ENCODE measurements at places on chromosomes 11 and 22.
A peak's percentile ranks its signal among the peaks of the same experiment; 100 is the strongest.

DNA sequence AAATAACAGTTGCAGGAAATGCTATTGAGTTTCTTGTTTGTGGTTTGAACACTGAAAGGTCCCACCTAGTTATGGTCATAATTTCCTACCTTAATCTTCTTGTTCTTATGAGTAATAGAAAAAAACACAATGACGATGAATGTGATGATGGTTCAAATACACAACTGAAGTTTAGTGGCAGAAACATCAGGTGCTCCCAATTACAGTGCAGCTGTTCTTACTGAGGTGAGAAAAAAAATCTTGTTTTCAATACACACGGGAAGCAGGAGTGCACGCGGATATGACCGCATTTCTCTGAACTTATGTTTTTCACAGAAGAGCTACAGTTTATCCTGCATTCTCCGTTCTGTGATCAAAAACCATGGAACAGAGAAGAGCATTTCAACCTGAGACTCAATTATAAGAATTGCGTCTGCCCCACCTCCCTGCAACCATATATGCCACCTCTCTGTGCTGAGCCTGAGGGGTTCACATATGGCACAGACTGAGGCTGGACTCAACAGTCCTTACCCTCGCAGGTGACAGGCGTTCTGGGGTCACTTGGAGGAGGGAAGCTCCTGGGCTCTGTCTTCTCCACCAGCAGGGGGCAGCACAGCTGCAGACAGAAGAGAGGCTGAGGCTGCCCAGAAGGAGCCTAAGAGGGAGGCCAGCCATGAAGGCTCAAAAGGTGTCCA is 99.7 kb upstream of the IGLL5 start:
- H3K4me3 ChIP-seq, result no peak overlapping the region
- DNase-seq, result peak; percentile 80
- peak overlapping the region; percentile 86 for H3K27ac ChIP-seq
- H3K27me3 ChIP-seq, result no peaks in the 10 kb centered on the region

DNA sequence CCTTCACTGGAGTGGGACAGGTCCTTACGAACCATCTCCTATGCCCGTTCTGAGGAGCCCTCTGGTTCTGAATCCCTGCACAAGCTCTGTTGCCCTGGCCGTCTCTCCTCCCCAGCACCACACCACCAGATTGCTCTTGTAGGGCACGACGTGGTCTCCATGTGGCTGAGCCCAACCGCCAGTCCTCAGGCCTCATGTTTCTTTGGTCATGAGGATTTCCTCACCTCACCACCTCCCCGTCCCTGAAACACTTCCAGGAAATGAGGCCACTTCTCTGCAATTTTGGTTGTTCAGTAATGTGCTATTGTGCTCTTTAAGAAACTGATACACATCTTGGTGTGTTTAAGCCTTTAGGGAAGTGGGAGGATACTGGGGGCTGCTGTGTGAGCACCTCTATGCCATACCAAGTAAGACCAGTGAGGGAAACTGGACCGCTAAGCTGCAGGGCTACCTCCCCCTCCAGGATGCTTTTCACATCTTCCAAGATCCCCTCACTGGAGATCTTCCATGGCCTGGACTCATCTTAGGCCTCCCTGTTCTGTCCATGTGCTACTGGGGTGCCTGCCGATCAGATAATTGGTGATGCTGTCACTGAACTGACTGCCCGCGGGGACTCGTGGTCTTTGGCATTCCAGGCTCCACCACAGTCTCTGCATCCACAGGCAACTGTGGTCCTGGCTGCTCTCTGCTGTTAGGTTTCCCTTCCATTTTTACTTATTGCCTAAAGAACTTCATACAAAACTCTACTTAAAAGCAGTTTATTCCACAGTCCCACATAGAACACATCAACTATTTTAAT is 21.9 kb downstream of the DRICH1 start:
- no peaks in the 10 kb centered on the region for H3K36me3 ChIP-seq
- no peaks in the 10 kb centered on the region for H3K4me1 ChIP-seq
- H3K27ac ChIP-seq, result no peak overlapping the region
- no peak overlapping the region for H3K4me3 ChIP-seq
- no peak for DNase-seq
- H3K27me3 ChIP-seq, result no peaks in the 10 kb centered on the region

GRCh38 chr11:61473370-61474012 is 35.1 kb upstream of the LRRC10B start:
- H3K4me1 ChIP-seq, result peaks cover 5% of the 10 kb centered on the region
- no peaks in the 10 kb centered on the region for H3K27me3 ChIP-seq
- H3K27ac ChIP-seq, result no peak overlapping the region
- DNase-seq, result no peak
- H3K4me3 ChIP-seq, result no peak overlapping the region

DNA sequence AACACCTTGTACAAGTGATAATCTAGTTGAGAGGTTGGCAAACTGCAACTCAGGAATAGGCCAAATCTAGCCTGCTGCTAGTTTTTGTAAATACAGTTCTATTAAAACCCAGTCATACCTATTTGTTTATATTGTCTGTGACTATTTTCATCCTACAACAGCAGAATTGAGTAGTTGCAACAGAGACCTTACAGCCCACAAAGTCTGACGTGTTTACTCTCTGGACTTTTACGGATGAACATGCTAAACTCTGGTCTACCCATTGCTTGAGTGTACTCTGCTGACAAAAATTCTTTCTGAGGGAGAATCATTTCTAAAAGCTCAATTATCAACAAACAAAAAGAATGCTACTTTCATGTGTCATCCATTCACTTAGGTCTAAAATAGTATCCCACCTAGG is 287.0 kb downstream of the DYNC2H1 start:
- H3K36me3 ChIP-seq, result no peaks in the 10 kb centered on the region
- no peaks in the 10 kb centered on the region for H3K4me1 ChIP-seq
- H3K27me3 ChIP-seq, result no peaks in the 10 kb centered on the region
- no peak overlapping the region for H3K4me3 ChIP-seq
- no peak for DNase-seq
- H3K27ac ChIP-seq, result no peak overlapping the region

DNA sequence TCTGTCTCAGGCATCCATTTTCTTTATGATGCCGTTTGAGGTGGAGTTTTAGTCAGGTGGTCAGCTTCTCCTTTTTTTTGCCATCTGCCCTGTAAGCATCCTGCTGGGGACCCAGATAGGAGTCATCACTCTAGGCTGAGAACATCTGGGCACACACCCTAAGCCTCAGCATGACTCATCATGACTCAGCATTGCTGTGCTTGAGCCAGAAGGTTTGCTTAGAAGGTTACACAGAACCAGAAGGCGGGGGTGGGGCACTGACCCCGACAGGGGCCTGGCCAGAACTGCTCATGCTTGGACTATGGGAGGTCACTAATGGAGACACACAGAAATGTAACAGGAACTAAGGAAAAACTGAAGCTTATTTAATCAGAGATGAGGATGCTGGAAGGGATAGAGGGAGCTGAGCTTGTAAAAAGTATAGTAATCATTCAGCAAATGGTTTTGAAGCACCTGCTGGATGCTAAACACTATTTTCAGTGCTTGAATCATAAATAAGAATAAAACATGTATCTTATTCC is 10.9 kb upstream of the HBE1 start:
- H3K27ac ChIP-seq, result no peak overlapping the region
- no peak overlapping the region for H3K4me3 ChIP-seq
- no peaks in the 10 kb centered on the region for H3K36me3 ChIP-seq
- H3K4me1 ChIP-seq, result no peaks in the 10 kb centered on the region
- peak; percentile 8 for DNase-seq
- no peaks in the 10 kb centered on the region for H3K27me3 ChIP-seq

- H3K4me1 ChIP-seq, result no peaks in the 10 kb centered on the region
- no peaks in the 10 kb centered on the region for H3K36me3 ChIP-seq
- H3K27me3 ChIP-seq, result no peaks in the 10 kb centered on the region
Measured at GRCh38 chr11:113722934-113723333, 16.8 kb upstream of the TMPRSS5 start.

GRCh38 chr11:2313051-2313951 is 11.5 kb downstream of the TSPAN32 start:
- no peaks in the 10 kb centered on the region for H3K36me3 ChIP-seq
- no peak for DNase-seq
- no peaks in the 10 kb centered on the region for H3K27me3 ChIP-seq
- H3K4me3 ChIP-seq, result no peak overlapping the region

GRCh38 chr22:20741008-20741633 is 32.8 kb upstream of the SERPIND1 start:
- H3K4me3 ChIP-seq, result no peak overlapping the region
- no peak overlapping the region for H3K27ac ChIP-seq
- no peak for DNase-seq
- H3K36me3 ChIP-seq, result peaks cover 67% of the 10 kb centered on the region

- no peaks in the 10 kb centered on the region for H3K36me3 ChIP-seq
- no peak overlapping the region for H3K27ac ChIP-seq
- H3K4me3 ChIP-seq, result no peak overlapping the region
- H3K27me3 ChIP-seq, result no peaks in the 10 kb centered on the region
- DNase-seq, result no peak
Measured at GRCh38 chr11:70541176-70541575, 142.8 kb downstream of the CTTN start.

DNA sequence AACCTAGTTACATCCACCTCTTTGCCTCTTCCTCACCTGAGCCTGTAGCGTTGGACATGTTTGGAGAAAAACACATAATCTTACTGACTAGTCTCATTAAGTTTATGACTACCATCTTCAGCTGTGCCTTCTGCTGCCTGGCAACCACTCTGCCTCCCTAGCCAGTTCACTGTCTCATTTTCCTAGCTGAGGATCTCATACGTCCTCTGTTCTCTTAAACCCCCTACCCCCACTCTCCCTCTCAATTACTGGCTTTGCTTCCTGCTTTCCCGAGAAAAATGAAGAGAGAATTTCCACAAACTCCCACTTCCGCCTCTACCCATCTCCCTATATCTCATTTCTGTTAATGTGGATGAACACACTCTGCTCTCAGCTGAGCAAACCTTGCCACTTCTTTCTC is 239.3 kb upstream of the POU2AF2 start:
- H3K4me1 ChIP-seq, result no peaks in the 10 kb centered on the region
- no peak overlapping the region for H3K27ac ChIP-seq
- H3K4me3 ChIP-seq, result no peak overlapping the region
- no peaks in the 10 kb centered on the region for H3K36me3 ChIP-seq

- H3K27ac ChIP-seq, result no peak overlapping the region
- no peaks in the 10 kb centered on the region for H3K27me3 ChIP-seq
- H3K4me3 ChIP-seq, result no peak overlapping the region
- H3K36me3 ChIP-seq, result no peaks in the 10 kb centered on the region
- peaks cover 34% of the 10 kb centered on the region for H3K4me1 ChIP-seq
Measured at GRCh38 chr11:74746868-74747267, 1.8 kb upstream of the RNF169 start.

GRCh38 chr22:44586351-44586990 is 88.4 kb upstream of the RTL6 start:
- H3K4me1 ChIP-seq, result no peaks in the 10 kb centered on the region
- H3K36me3 ChIP-seq, result no peaks in the 10 kb centered on the region
- no peak overlapping the region for H3K27ac ChIP-seq
- H3K27me3 ChIP-seq, result peaks cover 17% of the 10 kb centered on the region

DNA sequence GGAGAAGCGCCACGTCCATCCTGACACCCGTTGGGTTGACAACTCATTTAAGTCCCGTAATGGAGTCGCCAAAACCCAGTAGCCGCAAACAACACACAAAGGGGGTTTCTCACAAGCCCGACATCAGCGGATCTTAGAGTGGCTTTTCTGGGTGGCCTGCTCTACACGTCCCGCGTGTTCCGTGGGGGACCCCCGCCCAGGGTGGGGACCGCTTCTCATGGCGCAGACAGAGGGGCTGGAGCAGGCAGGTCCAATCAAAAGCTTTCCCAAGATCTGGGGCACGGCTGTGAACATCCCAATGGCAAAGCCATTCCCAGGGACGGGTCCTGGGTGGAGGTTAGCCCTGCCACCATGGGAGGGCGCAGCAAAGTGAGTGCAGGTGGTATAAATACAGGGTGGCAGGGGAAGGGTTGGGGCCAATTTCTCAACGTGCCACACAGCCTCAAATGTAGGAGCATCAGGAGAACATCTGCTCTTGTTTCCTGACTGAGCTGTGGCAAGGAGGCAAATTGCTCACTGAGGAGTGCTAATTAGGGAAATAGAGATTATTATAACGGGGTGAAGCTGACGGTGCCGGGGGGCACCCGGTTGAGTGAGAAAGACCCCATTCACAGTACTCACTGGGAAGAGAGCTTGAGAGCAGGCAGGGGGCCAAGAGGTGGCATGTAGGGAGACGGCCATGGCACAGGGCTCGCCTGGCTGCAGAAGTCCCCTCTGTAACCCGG is 1447.2 kb downstream of the TBC1D22A start:
- no peaks in the 10 kb centered on the region for H3K36me3 ChIP-seq
- H3K27me3 ChIP-seq, result no peaks in the 10 kb centered on the region
- DNase-seq, result no peak
- no peaks in the 10 kb centered on the region for H3K4me1 ChIP-seq
- H3K4me3 ChIP-seq, result no peak overlapping the region
- H3K27ac ChIP-seq, result no peak overlapping the region

GRCh38 chr22:38940811-38941384 is 16.5 kb upstream of the APOBEC3A start:
- H3K4me3 ChIP-seq, result no peak overlapping the region
- H3K27me3 ChIP-seq, result peaks cover 6% of the 10 kb centered on the region
- H3K4me1 ChIP-seq, result no peaks in the 10 kb centered on the region
- no peak for DNase-seq

- DNase-seq, result no peak
- H3K36me3 ChIP-seq, result no peaks in the 10 kb centered on the region
- H3K27me3 ChIP-seq, result no peaks in the 10 kb centered on the region
- no peak overlapping the region for H3K4me3 ChIP-seq
- H3K4me1 ChIP-seq, result no peaks in the 10 kb centered on the region
Measured at GRCh38 chr11:1237128-1237580, 14.3 kb downstream of the MUC5B start.

DNA sequence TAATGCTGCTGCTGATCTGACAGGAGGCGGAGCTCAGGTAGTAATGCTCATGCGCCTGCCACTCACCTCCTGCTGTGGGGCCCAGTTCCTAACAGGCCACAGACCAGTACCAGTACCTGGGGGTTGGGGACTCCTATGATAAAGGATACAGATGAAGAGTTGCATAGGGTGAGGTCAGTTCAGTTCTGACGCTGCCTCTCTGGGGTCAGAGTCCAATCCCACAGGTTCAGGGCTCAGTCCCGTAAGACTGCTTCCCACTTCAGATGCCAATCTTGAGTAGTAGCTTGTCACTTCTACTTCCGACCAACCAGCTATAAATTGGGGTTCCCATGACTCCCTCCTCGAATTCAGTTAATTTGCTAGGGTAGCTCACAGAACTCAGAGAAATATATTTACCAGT is 8.6 kb downstream of the ASRGL1 start:
- DNase-seq, result no peak
- no peaks in the 10 kb centered on the region for H3K36me3 ChIP-seq
- H3K4me3 ChIP-seq, result no peak overlapping the region
- H3K27ac ChIP-seq, result no peak overlapping the region
- H3K4me1 ChIP-seq, result no peaks in the 10 kb centered on the region

DNA sequence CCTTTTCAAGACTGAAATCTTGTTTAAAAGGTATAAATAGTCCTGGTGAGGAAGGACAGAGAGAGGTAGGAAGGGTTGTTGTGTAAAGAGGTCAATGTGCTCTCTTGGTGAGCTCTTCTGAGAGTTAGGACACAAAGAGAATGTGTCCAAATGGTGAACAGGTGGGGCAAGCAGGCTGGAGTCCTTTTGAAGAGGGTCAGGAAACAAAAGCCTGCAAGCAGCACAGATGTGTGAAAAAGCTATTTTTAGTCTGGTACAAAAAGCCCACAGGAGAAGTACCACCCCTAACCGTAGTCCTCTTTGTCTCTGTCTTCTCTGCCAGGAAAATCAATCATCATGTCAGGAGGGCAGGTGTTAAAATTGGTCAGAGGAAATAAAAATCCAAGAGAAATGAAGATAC is 54.4 kb upstream of the SYN3 start:
- no peak overlapping the region for H3K4me3 ChIP-seq
- no peak for DNase-seq

GRCh38 chr11:93089474-93090102 is 108.2 kb downstream of the SLC36A4 start:
- no peaks in the 10 kb centered on the region for H3K4me1 ChIP-seq
- H3K4me3 ChIP-seq, result no peak overlapping the region
- no peak for DNase-seq
- H3K27ac ChIP-seq, result no peak overlapping the region
- no peaks in the 10 kb centered on the region for H3K27me3 ChIP-seq

All from DND-41 (cell line).